ENCODE measurements at places on chromosomes 4 and X. TPM values are rescaled to one million over a fixed set of nuclear protein-coding genes. Genes with fewer than 3 reads are reported as not detected.

Gene UNC5C
- not detected for total RNA-seq

Gene NAP1L3
- 0.57 TPM for total RNA-seq

Gene GLRA3
- total RNA-seq, result not detected

Gene STK26
- 66.0 TPM for total RNA-seq

Data from activated CD4-positive, alpha-beta T cell treated with anti-CD3 and anti-CD28 coated beads, Interleukin-2, amount 10 ng/mL, durations not matched to agents 24 days and 14 days (primary cell).